ENCODE measurements at places on chromosomes 3 and 15. TPM values are rescaled to one million over a fixed set of nuclear protein-coding genes. Genes with fewer than 3 reads are reported as not detected.

CCR8 gene
- not detected for total RNA-seq

UROC1 gene
- under 0.01 TPM for total RNA-seq

GABRG3 gene
- total RNA-seq: not detected

GUCA1C gene
- total RNA-seq: not detected

BSN gene
- under 0.01 TPM for total RNA-seq

Data from fibroblast of villous mesenchyme (primary cell).